ENCODE measurements at places on chromosomes 13 and 19.
A peak's percentile ranks its signal among the peaks of the same experiment; 100 is the strongest.

GRCh38 chr13:89034015-89034414, 1362.8 kb downstream of the SLITRK5 start:
- no peak for DNase-seq

GRCh38 chr19:52270266-52270885, 989 bp downstream of the ZNF766 start:
- DNase-seq, result no peak

GRCh38 chr19:36986601-36987000, 70.5 kb downstream of the ZNF568 start:
- peak; percentile 29 for DNase-seq

- no peak for DNase-seq
Measured at GRCh38 chr19:35184267-35184666, 29.7 kb downstream of the FXYD5 start.

DNA sequence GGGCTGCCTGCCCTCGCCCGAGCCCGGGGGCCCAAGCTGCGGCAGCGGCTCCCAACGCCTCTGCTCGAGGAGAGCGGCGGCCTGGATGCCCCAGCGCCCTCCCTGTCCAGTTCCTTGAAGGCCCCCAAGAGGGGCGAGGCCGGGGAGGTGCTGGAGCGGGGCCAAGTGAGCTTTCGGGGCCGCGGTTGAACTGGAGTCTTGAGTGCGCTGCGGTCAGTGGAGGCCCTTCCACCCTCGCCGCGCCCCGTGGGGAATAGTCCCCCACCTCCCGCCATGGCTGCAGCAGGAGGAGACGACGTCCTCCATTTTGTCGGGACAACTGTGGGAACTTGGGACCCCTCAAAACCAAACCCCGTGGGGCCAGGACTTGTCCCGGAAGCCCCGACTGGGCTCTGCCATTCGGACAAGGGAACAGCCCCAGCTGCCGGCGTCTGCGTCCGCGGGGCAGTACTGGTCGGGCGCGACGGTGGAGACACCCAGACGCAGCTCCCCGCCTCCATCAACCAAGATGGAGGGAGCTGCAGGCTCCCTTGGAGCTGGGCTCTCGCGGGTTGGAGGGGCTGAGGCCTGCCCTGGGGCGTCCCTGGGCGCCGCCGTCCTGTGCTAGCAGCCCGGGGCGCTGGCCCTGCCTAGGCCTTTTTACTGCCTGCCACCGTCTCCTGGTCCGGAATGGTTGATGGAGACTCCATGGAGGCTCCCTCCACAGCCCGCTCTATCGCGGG, 736 bp upstream of the ZMYM5 start:
- peak; percentile 93 for DNase-seq

- no peak for DNase-seq
Measured at GRCh38 chr19:45245334-45245787, at the start of gene EXOC3L2. Gene EXOC3L2 (minus strand): TSS chr19:45245407. CDS start chr19:45239045, 6,362 bp downstream.

GRCh38 chr19:4304538-4305256, at the start of gene FSD1:
Gene FSD1 (plus strand): TSS chr19:4304598. CDS start chr19:4304747, 149 bp downstream.
- peak; percentile 86 for DNase-seq

DNA sequence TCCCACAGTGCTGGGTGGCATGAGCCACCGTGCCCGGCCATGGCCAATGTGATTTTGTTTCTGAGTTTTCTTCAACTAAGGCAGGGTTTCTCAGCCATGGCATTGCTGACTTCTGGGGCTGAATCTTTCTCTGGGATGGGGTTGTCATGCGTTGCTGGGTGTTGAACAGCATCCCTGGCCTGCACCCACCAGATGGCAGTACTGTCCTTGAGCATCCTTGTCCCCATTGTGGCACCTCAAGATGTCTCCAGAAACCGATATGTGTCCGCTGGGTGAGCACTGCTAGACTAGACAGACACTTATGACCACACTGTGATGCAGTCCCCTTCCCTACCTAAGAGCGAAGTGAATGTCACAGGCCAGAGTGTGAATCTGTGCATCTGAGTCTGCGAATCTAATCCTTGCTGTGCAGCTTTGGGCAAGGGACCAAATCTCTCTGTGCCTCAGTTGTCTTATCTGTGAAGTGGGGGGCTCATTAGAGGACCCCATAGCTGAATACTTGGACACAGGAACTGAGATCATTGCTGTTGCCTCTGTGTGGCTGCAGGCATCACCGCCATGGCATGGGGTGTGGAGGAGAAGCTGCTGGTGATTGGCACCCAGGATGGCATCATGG, 50.3 kb upstream of the SIN3B start:
- peak; percentile 52 for DNase-seq

- no peak for DNase-seq
Measured at GRCh38 chr19:27776020-27776419, 1436.9 kb downstream of the UQCRFS1 start.

- DNase-seq, result no peak
Measured at GRCh38 chr13:53050151-53050550, 21.5 kb downstream of the OLFM4 start.
